CD4-positive, alpha-beta T cell treated with Interleukin-15 for 4 hours (primary cell): ENCODE measurements at places on chromosomes 5 and 9.

GRCh38 chr5:145848854-145849253 lies 13.7 kb upstream of the PRELID2 start:
- no peak for DNase-seq

DNA sequence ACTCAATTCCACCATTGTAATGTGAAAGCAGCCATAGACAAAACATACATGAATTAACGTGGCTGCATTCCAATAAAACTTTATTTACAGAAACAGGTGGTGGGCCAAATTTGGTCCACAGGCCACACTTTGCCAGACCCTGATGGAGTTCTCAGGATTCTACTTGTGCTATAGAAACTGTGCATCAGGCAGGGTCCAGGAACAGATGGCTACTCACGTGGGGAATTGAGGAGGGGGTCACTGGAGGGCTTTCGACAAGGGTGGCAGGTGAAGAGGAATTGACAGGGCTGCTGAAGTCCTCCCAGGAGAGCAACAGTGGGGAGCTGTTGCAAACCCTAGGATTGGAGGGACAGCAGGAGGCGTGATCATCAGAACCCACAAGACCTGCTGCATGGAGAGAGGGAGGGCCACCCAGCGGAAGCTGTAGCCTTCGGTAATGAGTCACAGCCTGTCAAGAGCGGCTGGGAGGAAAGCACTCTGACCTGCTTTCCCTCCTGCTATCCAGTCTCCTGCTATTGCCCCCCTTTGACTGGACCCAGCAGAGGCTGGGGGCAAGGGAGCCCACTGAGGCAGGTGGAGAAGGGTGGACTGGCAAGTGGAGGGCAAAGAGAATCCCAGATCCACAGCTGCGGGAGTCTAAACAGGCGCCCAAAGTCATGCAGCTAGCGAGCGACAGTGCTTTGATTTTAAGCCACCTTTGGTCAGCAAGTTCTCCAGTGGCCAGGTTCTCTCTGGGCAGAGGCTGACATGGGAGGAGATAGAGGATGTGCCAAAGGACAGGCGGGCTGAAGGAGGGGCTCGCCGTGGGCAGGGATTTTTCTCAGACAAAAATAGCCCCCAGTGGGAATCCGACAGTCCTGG lies 138.3 kb upstream of the SMIM23 start:
- DNase-seq = no peak

GRCh38 chr5:44603496-44604272 lies 205.1 kb upstream of the MRPS30 start:
- DNase-seq = no peak

DNA sequence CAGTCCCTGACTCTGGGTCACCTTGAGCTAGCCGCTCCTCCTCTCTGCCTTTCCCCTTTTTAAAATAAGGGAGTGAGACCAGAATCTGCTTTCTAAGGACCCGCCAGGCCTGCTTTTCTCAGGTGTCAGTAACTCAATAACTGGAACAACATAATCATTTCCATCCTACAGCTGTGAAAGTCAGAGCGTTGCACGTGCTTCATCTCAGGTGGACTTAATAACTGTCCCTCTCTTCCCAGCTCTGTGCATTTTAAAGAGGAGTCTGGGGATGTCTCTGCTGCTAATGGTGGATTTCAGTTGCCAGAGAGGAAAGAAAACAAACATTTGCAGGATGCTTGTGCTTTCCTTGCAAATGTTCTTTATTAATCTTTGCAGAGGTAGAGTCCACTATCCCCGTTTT lies 93.7 kb downstream of the PCDH1 start:
- DNase-seq = no peak

- no peak for DNase-seq
Observed at GRCh38 chr5:38456657-38457399, 99.6 kb downstream of the LIFR start.

GRCh38 chr5:30849931-30850710 lies 343.4 kb upstream of the CDH6 start:
- no peak for DNase-seq
